Activated CD4-positive, alpha-beta T cell treated with anti-CD3 and anti-CD28 coated beads, Interleukin-2, amount 10 ng/mL, durations not matched to agents 7 days and 5 days (primary cell): ENCODE measurements at places on chromosomes 11 and 22. TPM values are rescaled to one million over a fixed set of nuclear protein-coding genes. Genes with fewer than 3 reads are reported as not detected.

CCDC87 gene
- total RNA-seq = 0.08 TPM

OR10A5 gene
- total RNA-seq = not detected

CNTN5 gene
- total RNA-seq = not detected

DNA sequence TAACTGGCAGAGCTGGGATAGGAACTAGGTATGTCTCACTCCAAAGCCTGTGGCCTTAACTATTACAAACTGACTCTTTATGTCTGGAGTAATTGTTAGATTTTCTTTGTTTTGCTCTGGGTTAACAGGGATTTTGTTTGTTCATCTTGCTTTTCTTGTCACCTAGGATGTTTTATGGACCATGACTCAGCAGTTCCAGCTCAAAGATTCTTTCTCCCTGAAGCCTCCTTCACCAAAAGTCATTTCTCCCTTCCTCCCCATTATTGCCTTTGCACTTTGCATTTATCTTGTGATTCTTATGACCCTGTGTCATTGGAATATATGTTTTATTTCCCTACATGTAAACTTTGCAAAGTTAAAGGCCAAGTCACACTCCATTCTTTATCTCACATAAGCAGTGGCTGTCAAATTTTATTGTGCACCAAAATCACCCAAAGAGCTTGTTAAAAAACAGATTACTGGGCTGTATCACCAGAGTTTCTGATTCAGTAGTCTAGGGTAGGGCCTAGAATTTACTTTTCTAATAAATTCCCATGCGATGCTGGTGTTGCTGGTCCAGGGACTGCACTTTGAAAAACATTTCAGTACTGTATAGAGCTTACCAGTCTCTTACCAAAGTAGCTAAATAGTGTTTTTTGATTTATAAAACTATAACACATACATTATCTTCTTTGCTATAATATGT is 327.7 kb downstream of the DLG2 start:
- no peaks in the 10 kb centered on the region for H3K4me1 ChIP-seq
- no peak for DNase-seq
- no peaks in the 10 kb centered on the region for H3K27me3 ChIP-seq
- no peaks in the 10 kb centered on the region for H3K36me3 ChIP-seq

DNA sequence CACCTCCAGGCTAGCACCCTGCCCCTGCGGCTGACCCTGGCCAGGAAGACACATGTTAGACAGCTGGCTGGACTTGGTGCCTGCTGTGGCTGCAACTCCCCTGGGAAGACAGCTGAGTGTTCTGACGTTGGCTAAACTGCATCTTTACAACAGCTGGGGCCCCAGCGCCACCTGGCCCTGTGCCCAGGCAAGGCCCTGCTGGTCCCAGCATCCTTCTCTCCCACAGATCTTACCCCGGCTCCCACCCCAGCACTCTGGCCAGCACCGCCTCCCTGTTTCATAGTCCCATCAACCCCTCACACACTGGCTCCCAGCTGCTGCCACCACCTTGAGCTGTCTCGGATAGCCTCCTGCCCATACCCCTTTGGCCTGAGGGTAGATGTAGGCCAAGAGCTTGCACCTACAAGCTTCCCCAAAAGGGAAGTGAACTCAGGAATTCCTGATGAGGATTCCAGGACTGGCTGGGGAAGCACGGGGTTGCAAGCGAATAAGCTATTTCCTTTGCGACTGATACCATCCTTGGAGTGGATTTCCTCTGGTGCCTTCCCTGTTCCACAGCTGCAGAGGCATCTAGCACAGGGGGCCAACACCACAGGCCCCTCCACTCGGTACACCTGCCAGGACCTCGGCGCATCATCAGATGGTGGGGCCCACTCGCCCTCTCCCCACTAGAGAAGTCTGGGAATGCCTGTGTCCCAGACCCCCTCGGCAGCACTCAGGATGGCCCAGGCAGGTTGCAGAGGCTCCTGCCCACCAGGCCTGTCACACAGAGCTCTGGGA is 28.5 kb downstream of the RSPH14 start:
- H3K4me1 ChIP-seq = no peaks in the 10 kb centered on the region
- no peaks in the 10 kb centered on the region for H3K27me3 ChIP-seq
- H3K36me3 ChIP-seq = no peaks in the 10 kb centered on the region
- no peak overlapping the region for H3K27ac ChIP-seq
- DNase-seq = no peak
- no peak overlapping the region for H3K4me3 ChIP-seq

GRCh38 chr11:13160806-13161205 is 116.8 kb upstream of the BMAL1 start:
- no peak for DNase-seq
- H3K4me3 ChIP-seq = no peak overlapping the region
- peaks cover 10% of the 10 kb centered on the region for H3K27me3 ChIP-seq

DNA sequence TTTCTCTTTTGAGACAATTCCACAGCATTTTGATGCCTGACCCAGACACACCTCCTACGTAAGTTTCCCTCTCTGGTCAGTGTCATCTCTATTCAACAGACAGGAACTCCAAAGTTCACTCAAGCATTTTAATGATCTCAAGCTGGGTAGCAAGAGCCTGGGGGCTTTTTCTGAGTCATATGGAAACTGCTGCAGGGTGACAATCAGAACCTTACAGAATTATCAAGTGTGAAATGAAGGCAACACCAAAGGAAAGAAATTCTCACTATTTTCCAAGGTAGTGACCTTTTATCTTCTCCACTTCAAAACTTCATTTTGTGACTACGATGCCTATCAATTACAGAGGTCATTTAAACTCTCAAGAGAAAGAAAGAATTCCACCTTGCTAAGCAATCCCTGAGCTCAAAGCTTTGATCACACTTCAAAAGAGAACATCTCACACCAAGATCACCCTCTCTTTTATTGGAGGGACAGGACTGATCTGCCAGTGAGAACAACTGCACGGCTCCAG is 229.0 kb upstream of the ZC3H12C start:
- no peak overlapping the region for H3K27ac ChIP-seq
- no peaks in the 10 kb centered on the region for H3K36me3 ChIP-seq
- H3K4me3 ChIP-seq = no peak overlapping the region
- no peaks in the 10 kb centered on the region for H3K27me3 ChIP-seq

DNA sequence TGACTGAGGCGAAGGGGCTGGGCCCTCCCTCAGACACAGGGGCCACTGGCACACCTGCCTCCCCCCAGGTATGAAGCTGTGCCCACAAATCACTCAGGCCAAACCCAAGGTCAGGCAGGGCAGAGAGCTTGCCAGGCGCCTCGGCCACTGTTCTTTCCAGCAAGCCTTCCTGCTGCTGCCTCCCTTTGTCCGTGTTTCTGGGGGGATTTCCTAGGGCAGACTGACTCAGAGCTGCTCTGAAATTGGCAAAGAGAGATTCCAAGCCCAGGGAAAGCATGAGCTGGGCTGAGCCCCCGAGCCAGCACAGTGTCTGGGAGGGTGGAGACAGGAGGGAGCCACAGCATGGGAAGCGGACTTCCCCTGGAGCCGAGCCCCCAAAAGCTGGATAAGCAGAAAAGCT is 33.2 kb downstream of the PPP2R1B start:
- H3K27ac ChIP-seq = no peak overlapping the region
- peaks cover 2% of the 10 kb centered on the region for H3K4me1 ChIP-seq
- peaks cover 3% of the 10 kb centered on the region for H3K36me3 ChIP-seq

GRCh38 chr11:19547044-19547443 is 165.6 kb upstream of the NAV2 start:
- no peak overlapping the region for H3K27ac ChIP-seq
- H3K4me3 ChIP-seq = no peak overlapping the region
- H3K27me3 ChIP-seq = peaks cover 4% of the 10 kb centered on the region
- no peaks in the 10 kb centered on the region for H3K4me1 ChIP-seq
- no peaks in the 10 kb centered on the region for H3K36me3 ChIP-seq

GRCh38 chr11:69665669-69666068 is 9.5 kb downstream of the LTO1 start:
- DNase-seq = no peak
- no peak overlapping the region for H3K27ac ChIP-seq
- H3K4me3 ChIP-seq = no peak overlapping the region

DNA sequence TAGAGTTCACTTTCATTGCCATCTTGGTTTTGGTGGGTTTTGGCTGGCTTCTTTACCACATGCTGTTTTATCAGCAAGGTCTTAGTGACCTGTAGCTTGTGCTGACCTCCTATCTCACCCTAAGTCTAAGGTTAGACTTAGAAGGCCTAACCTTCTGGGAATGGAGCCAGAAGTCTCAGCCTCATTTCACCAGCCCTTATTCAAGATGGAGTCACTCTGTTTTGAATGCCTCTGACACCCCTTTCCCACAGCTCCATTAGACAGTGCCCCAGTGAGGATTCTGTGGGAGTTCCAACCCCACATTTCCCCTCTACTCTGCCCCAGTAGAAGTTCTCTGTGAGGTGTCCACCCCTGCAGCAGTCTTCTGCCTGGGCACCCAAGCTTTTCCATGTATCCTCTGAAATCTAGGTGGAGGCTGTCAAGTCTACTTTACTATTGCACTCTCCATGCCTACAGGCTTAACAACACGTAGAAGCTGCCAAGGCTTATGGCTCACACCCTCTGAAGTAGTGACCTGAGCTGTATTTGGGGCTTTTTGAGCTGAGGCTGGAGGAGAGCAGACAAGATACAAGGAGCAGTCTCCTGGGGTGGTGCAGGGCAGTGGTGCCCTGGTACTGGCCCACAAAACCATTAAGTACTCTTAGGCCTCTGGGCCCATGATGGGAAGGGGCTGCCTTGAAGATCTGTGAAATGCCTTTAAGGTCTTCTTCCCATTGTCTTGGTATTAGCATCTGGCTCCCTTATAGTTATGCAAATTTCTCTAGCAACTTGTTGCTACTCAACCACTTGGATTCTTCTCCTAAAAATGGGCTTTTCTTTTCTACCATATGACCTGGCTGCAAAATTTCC is 65.9 kb upstream of the SC5D start:
- H3K4me1 ChIP-seq = no peaks in the 10 kb centered on the region
- H3K36me3 ChIP-seq = no peaks in the 10 kb centered on the region
- no peak overlapping the region for H3K27ac ChIP-seq
- no peak overlapping the region for H3K4me3 ChIP-seq
- peaks cover 32% of the 10 kb centered on the region for H3K27me3 ChIP-seq

- H3K4me1 ChIP-seq = peaks cover 8% of the 10 kb centered on the region
- no peaks in the 10 kb centered on the region for H3K27me3 ChIP-seq
- H3K27ac ChIP-seq = no peak overlapping the region
- peaks cover 64% of the 10 kb centered on the region for H3K36me3 ChIP-seq
- no peak for DNase-seq
Observed at GRCh38 chr11:48114740-48115139, 101.9 kb upstream of the OR4B1 start.
